Ovary (tissue), 10 donors: ENCODE measurements at places on chromosomes 5 and 9. TPM values are rescaled to one million over a fixed set of nuclear protein-coding genes. Genes with fewer than 3 reads are reported as not detected.

UTP15 gene
- 12.0 TPM for total RNA-seq

PLAC8L1 gene
- total RNA-seq = not detected

RGS14 gene
- 27.0 TPM for total RNA-seq

DNA sequence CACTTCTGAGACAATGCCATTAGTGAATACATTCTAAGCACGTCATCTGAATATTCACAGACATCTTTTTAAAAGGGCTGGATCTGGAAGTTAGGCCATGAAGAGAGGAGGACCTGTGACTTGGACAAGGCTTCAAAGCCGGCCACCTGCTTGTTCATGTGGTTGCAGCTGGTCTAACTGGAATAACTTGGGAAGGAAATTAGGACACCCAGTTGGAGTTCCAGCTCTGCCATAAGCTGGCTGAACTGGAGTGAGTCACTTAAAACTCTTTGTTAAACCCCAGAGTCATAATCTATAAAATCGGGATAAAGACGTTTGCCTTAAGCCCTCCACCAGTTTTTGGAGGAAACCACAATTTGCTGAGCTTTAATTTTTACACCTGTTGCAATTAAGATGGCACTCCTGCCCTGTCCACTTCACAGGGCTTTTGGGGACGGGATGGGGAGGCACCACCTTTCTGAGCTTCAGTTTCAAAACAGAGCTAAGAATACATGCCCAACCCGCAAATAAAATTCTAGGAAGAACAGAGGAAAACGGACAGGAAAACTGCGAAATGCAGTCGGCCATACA is 536 bp upstream of the STX17 start:
- no peaks in the 10 kb centered on the region for H3K27me3 ChIP-seq
- no peak for DNase-seq
- peak overlapping the region; percentile 90 for H3K4me3 ChIP-seq
- no peaks in the 10 kb centered on the region for H3K36me3 ChIP-seq
- peaks cover 1% of the 10 kb centered on the region for H3K4me1 ChIP-seq
- peak overlapping the region; percentile 94 for H3K27ac ChIP-seq

DNA sequence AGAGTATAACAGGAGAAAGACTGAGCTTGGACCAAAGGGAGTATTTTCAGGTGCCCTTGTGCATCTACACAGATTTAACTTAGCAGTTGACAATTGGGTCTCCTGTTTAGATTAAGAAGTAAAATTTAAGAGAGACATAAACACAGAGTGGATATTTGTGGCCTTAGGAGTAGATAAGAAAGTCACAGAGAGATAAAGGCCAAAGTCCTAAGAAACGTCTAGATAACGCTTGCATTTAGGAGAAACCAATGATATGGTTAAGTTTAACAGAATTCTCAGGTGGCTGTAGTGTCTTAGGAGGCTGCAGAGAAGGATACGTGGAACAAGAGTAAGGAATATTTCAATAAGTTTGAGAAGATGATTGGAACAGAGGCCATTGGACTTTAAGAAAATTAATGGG is 155.0 kb upstream of the DAB2 start:
- H3K4me1 ChIP-seq = no peaks in the 10 kb centered on the region
- H3K27me3 ChIP-seq = no peaks in the 10 kb centered on the region
- DNase-seq = no peak
- no peak overlapping the region for H3K27ac ChIP-seq
- no peak overlapping the region for H3K4me3 ChIP-seq

DNA sequence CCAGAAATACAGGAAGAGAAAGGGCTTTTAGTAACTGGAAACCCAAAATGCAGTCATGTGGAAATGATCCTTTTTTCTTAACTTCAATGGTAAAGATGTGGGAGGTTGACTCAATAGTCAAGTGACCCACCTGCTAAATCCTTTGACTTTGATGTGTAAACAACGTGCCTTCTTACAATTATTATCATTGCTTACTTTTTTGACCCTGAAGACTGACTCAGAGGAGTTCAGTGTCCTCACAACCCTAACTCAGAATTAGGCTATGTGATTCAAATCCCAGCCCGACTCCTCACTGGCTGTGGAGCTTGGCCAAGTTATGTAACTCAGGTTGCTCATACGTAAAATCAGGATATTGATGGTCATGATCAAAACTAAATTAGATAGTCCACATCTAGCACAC is 27.9 kb downstream of the ANXA1 start:
- no peak for DNase-seq
- no peak overlapping the region for H3K4me3 ChIP-seq
- H3K4me1 ChIP-seq = no peaks in the 10 kb centered on the region
- no peak overlapping the region for H3K27ac ChIP-seq
- H3K36me3 ChIP-seq = no peaks in the 10 kb centered on the region
- H3K27me3 ChIP-seq = no peaks in the 10 kb centered on the region

- H3K4me1 ChIP-seq = peaks cover 8% of the 10 kb centered on the region
- no peaks in the 10 kb centered on the region for H3K36me3 ChIP-seq
- H3K4me3 ChIP-seq = no peak overlapping the region
- H3K27ac ChIP-seq = no peak overlapping the region
- no peak for DNase-seq
- peaks cover 2% of the 10 kb centered on the region for H3K27me3 ChIP-seq
Observed at GRCh38 chr5:173237143-173237874, 2.3 kb upstream of the NKX2-5 start.

DNA sequence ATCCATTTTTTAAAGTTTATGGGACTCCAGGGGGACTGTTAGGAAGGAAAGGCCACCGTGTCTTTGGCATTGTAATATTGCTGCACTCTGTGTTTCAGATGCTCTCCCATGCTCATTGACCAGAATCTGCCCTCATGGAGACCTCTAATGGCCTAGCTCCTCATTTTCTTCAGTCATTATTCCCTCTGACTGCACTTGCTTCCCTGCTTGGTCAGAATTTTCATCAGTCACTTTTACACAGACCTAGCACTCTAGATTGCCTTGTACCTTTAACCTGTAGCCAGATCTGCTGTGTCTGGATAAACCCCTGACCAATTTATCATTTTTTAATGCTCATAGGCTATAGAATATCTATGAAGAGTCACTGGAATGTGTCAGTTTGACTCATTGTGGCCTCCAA is 155.5 kb upstream of the NUDT12 start:
- no peak for DNase-seq
- H3K4me1 ChIP-seq = no peaks in the 10 kb centered on the region
- no peaks in the 10 kb centered on the region for H3K36me3 ChIP-seq
- H3K27me3 ChIP-seq = no peaks in the 10 kb centered on the region
- no peak overlapping the region for H3K27ac ChIP-seq
- H3K4me3 ChIP-seq = no peak overlapping the region

GRCh38 chr5:143874312-143874711 is 62.4 kb downstream of the HMHB1 start:
- H3K4me1 ChIP-seq = no peaks in the 10 kb centered on the region
- H3K27ac ChIP-seq = no peak overlapping the region
- DNase-seq = no peak
- H3K36me3 ChIP-seq = no peaks in the 10 kb centered on the region
- no peak overlapping the region for H3K4me3 ChIP-seq
